ENCODE measurements at places on chromosomes 5 and 9.

DNA sequence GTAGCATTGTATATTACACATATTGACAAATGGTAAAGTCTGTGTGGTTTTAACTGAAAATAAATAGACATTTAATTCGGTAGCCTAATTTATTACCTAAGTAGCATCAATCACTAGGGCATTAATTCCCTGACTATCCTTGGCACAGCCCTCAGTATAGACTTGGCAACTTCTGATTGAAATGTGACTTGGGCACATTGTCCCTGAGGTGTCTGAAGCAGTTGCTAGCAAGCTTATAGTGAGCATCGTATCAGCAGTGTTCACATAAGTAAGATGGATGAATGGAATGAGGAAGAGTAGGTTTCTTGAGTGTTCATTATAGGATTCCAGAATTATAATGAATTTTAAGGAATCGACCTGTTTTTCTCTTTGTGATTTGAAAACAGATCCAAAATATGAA, 16.1 kb downstream of the LURAP1L start:
- no peak for DNase-seq

- DNase-seq, result no peak
These were observed 27.2 kb downstream of the TMOD1 start for GRCh38 chr9:97528529-97529230.

- DNase-seq, result no peak
These were observed 100.6 kb upstream of the IER5L start for GRCh38 chr9:129278391-129279237.

GRCh38 chr5:10406651-10407050, 35.0 kb upstream of the ROPN1L start:
- no peak for DNase-seq
